Thymus (tissue), 14 donors: ENCODE measurements at places on chromosomes 16 and 17. TPM values are rescaled to one million over a fixed set of nuclear protein-coding genes. Genes with fewer than 3 reads are reported as not detected.

DNA sequence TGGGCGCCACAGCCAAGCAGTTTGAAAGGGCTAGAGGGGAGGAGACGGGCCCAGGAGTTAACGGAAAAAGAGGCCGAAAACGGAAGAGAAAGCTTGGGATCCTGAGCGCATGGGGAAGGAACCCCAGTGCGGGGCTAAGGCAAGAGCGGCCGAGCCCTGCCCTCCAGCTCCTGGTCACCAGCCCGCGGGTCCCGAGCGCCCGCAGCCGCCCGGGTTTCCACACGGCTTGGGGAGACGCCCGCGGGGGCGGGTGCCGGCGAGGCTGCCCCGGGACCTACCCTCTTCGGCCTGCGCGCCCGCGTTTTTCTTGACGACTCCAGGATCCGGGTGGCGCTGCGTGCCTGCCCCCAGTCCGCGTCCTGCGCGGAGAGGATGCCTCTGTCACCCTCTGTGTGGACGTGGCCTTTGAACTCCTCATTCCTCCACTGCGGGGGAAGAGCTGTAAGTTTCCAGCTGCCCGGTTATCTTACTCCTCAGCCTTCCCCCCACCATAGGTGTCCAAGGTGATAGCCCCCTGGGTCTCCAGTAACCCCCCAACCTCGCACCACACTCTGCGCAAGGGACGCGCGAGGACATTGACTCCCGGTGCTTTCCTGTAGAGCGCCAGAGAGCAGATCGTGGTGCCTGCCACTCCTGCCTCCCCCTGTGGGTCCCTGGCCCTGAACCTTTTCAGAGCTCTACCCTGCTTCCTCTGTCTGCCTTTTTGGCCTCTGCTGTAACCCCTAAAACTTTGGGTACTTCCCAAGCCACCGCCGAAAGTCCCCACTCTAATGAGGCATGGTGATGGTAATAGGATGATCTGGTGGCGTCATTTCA, 1.7 kb upstream of the CDH11 start:
- DNase-seq, result no peak

DNA sequence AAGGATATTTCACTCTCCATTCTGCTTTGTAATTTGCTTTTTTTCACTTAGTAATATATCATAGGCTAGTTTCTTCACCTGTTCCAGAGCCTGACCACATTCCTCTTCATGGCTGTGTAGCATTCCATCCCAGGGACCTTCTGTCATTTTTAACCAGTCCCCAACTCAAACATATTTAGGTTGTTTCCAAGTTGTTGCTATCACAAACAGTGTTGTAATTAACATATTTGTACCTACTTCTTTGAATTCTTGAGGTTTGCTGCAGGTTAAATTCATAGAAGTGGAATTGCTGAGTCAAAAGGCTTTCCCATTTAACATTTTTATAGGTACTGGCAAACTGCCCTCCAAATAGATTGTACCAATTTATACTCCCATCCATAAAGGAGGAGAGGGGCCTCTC, 65.1 kb upstream of the MED9 start:
- no peak for DNase-seq

ARL4D gene
- total RNA-seq, result 1.7 TPM

DNA sequence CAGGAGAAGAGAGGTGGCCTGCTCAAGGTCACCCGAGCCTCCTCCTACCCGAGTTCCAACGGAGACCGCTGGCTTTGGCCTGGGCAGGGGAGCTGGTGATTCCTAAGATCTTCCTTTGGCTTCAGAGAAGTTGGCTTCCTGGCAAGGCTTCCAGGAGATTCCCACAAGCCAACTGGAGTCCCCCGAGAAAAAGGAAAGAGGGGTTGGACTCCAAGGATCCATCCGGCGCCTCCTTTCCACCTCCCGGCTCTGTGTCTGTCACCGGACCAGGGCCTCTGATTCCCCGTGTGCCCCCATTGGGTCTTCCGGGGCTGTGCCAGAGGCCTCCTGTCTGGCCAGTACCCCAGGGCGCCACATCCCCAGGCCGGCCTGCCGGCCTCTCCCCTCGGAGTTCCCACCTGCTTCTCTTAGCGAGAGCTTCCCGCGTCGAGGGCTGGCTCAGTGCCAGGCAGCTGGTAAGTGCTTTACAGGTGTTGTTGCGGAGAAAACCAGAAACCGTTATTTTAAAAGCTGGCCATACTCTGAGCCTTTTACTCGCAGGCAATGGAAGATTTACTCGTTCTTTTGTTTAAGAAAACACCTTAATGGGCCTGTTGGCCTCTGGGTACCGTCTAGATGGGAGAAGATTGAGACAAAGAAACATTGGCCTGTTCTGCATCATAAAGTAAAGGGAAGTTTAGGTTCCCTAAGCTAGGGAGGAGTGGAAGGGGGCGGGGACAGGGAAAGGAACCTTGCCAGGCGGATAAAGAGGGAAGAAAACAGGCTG, 258.4 kb upstream of the SDK2 start:
- peak; percentile 45 for DNase-seq

CBX8 gene
- total RNA-seq, result 7.4 TPM
